ENCODE measurements at places on chromosomes 5 and 9. TPM values are rescaled to one million over a fixed set of nuclear protein-coding genes. Genes with fewer than 3 reads are reported as not detected.

- no peak for DNase-seq
These were observed 29.8 kb downstream of the SSBP2 start for GRCh38 chr5:81721049-81721448.

GRCh38 chr5:126875303-126875785 lies 98.4 kb downstream of the LMNB1 start:
- no peak for DNase-seq

DNA sequence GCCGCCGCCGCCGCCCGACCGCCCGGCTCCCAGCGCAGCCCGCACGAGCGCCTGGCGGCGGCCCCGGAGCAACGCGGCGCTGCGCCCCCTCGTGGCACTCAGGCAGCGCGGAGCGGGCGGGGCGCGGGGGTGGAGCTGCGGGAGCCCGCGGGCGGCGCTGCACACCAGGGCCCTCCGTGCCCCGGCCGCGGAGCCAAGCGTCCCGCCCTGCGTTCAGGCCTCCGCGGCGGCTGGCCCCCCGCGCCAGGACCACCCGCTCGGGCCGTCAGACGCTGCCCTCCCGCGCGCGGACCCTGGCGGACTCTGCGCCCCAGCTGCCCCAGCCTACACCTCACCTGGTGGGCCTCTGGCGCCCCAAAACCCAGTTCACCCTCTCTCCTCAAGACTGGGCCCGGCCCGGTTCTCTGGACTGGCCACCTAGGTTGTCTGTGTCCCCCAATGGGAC lies at the start of gene RASGEF1C:
Gene RASGEF1C (minus strand): TSS at position 75 of the 445 bp plus-strand sequence. CDS start 71,159 bp downstream, outside the sequence.
- peak; percentile 85 for DNase-seq

The TRUB2 gene
- total RNA-seq, result 34.8 TPM

- DNase-seq, result no peak
These were observed 11.9 kb upstream of the LHX2 start for GRCh38 chr9:123999661-124000060.

GRCh38 chr9:132717326-132717945 lies 47.2 kb downstream of the GTF3C4 start:
- DNase-seq, result no peak

- DNase-seq, result peak; percentile 71
These were observed 2.4 kb upstream of the ZSWIM6 start for GRCh38 chr5:61329550-61330128.

GRCh38 chr9:27361492-27361891 lies 64.5 kb upstream of the EQTN start:
- DNase-seq, result no peak

GRCh38 chr9:19473605-19474004 lies 64.8 kb downstream of the ACER2 start:
- no peak for DNase-seq

GRCh38 chr5:135154961-135155360 lies 120.9 kb upstream of the PITX1 start:
- no peak for DNase-seq

The RALGDS gene
- total RNA-seq, result 21.5 TPM

- DNase-seq, result peak; percentile 90
These were observed 60.6 kb downstream of the HSD17B3 start for GRCh38 chr9:96241391-96241809.

- no peak for DNase-seq
These were observed 189.6 kb downstream of the ARHGEF28 start for GRCh38 chr5:73815631-73816030.

The NTRK2 gene
- total RNA-seq, result 0.29 TPM

GRCh38 chr5:97547999-97548738 lies 365.1 kb upstream of the RIOK2 start:
- no peak for DNase-seq

The SLC1A1 gene
- total RNA-seq, result 11.8 TPM

DNA sequence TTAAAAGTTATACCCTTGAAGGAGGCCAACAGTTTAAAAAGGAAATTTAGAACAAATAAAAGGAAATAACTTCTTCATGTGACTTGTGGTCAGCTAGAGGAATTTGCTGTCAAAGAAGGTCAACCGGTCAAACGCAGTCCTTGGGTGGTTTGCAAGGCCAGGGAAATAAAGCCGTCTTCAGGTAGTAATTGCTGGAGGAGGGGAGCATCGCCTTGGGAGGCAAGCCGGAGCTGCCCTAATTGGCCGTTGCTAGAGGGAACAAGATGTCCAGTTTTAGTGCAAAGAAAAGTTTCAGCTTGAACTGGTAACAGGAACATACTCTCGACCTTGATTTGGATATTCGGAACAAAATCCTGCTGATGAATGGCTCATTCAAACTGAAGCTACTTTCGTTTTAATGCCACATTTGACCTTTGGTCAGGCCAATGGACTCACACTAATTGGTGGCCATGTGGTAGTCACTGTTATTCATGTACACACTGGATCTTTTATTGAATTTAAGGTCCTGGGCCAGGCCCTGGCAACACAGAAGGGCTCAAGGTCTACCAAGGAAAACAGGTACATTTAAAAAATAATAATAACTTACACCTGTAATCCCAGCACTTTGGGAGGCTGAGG lies 47.0 kb upstream of the MYO10 start:
- no peak for DNase-seq

DNA sequence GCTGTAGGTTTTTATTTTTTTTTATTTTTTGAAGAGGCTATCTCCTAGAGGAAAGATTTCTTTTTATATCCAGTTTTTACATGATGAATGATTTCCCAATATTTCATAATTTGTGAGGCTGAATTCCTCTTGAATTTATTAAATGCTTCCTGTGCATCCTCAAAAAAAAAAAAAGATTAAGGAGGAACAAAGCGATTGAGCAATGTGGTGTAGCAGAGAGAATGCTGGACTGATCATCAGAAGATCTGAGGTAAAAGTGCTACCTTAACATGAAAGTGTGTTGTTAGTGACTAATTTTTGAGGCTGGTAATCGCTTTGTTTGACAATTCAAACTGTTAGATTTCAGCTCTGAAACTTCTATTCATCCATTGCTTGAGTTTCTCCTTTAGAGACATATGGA lies 125.1 kb downstream of the ESM1 start:
- DNase-seq, result no peak

DNA sequence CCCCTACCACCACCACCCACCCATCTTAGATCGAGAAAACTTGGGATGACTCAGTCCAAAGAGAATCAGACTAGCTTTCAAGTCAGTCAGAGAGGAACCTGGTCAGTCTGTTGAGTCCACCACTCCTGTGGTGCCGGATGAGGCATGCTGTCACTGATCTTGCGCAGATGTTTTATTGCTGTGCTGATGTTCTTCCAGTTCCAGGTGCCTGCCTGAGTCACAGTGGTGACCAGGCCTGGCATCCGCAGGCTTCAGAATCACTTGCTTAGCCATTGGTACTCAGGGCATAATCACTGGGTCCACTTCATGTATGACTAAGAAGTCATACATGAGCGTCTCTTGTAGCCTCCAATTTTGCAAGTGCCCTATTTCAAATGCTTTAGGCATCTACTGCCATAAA lies 114.1 kb downstream of the MUSK start:
- DNase-seq, result peak; percentile 21

GRCh38 chr9:133276001-133276884 lies 1.2 kb upstream of the ABO start:
- DNase-seq, result no peak

DNA sequence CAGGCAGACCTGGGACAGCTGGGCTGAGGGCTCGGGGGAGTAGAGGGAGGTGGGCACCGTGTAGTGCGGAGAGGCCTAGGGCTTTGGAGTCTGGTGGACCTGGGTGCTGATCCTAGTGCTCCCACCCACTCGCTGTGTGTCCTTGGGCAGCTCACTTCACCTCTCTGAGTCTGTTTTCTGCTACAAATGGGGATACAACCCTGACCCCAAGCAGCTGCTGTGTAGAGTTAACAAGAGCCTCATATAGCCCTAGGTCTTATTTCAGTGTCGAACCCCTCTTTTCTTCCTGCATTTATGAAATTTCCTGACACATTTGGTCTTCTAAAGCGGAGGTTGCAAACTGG lies 16.4 kb downstream of the ERGIC1 start:
- DNase-seq, result no peak

GRCh38 chr9:129583308-129584038 lies 37.4 kb downstream of the C9orf50 start:
- DNase-seq, result no peak
